ENCODE measurements at places on chromosomes 12 and 14. TPM values are rescaled to one million over a fixed set of nuclear protein-coding genes. Genes with fewer than 3 reads are reported as not detected.

MARCHF9 gene
- polyA plus RNA-seq = 28.1 TPM

DNA sequence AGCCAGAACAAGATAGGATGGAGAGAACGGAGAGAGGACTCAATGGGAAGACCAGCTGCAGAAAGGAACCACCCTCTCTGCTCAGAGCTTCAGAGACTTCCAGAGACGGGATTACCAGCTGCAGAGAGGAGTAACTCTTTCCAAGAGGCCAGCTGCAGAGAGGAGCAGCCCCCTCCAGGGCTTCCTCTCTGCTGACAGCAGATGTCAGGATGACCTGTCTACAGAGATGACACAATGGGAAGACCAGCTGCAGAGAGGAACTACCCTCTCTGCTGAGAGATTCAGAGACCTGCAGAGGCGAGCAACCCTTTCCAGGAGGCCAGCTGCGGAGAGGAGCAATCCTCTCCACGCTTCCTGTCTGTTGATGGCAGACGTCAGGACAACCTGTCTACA lies 61.8 kb downstream of the KLRG1 start:
- DNase-seq = no peak

CLEC9A gene
- 2.5 TPM for polyA plus RNA-seq

DNA sequence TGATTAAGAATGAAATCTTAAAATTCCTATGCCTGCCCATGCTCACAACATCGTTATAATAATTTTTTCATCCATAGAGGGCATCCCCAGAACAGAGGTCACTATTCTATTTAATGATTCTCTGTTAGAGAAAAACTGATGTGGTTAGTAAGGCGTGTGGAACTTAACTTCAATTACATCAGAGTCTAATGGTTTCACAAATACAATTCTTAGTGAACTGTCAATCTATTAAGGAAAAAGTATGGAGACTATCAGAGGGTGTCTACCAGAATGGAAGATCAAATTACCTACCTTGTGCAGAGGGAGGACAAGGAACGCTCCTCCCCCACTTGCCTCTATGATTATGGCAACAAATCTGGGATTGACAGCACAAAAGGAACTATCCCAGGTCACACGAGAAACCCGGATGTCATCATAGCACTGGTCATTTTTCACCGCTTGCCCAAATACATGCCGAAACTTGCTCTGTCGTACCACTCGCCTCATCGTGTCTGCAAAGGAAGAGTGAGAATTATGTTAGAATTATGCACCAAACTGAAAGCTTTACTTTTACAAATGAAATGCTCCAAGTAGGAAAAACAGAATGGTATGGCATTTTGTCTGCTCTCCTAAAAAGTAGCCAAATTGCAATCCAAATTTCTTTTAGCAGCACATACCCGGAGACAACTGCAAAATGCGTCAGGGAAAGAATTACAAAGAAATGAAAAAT lies 30.3 kb downstream of the CORO1C start:
- no peak for DNase-seq

FGF6 gene
- 0.07 TPM for polyA plus RNA-seq

GRCh38 chr14:71228711-71229110 lies 321.5 kb downstream of the PCNX1 start:
- DNase-seq = peak; percentile 16

BEGAIN gene
- 3.0 TPM for polyA plus RNA-seq
